ENCODE measurements at places on chromosomes 6 and 20.
A peak's percentile ranks its signal among the peaks of the same experiment; 100 is the strongest.

GRCh38 chr6:156427345-156427744 lies 349.8 kb upstream of the ARID1B start:
- peak; percentile 73 for DNase-seq

DNA sequence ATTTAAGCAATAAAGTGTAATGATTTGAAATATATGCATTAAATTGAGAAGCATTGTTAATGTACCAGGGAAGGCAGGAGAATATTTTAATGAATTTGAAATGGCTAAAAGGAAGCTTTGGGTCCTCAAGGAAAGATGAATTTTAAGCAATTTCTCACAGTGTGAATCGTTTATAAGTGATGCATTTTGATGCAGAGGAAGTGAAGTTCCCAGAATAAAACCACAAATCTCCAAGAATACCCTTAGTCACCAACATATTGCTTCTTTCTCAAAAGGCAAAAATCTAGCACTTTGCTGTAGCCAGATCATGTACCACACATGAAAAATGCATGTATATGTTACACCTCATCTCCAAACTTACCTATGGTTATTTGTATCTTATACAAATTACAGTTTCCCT lies 11.7 kb downstream of the TPD52L1 start:
- no peak for DNase-seq

GRCh38 chr20:37395921-37396415 lies 50.0 kb downstream of the SRC start:
- DNase-seq: no peak

DNA sequence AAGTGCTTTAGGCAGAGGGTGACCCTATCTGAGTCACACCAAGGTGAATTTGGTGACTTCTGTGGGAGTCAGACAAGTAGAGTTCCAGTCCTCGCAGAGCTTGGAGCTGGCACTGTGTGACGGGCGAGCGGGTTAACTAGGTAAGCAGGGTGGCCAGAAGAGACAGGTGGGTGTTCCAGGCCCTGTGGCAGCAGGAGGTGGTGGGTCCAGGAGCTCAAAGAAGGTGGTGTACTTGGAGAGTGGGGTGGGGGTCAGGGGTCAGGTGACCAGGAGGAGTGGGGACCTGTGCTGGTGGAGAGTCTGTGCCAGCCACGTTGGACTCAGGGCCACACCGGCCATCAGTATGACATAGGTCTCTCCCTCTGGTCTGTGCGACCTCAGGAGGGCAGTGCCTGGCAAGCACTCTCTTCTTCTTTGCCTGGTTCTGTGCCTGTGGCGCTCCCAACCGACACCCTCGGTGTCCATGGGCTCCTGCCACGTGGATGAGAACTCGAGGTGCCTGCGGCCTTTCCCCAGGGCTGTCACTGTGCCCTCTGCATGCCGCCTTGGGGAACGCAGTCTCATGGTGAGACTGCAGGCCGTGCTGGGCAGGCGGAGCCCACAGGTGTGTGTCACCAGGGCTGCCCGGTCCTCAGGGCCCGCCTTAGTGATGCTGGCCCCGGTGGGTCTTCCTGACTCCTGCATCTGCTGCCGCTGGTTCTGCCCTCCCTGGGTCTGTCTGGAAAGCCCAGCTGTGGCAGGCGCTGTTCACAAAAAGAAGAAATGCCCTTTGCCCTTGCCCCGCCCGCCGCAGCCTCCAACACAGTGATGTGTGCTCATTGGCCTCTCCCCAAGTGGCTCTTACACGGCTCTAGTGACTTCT lies 1.6 kb downstream of the MRGBP start:
- DNase-seq: no peak

DNA sequence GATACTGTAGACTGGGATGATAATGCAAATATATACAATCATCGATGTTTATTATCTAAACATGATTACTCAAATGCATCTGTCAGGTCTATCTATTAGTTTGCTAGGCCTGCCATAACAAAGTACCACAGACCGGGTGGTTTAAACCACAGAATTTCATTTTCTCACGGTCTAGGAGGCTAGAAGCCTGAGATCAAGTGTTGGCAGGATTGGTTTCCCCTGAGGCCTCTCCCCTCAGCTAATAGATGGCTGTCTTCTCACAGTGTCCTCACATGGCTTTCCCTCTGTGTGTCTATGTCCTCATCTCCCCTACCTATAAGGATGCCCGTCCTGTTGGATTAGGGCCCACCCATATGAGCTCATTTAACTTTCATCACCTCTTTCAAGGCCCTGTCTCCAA lies 512.6 kb upstream of the SLC35B3 start:
- no peak for DNase-seq

DNA sequence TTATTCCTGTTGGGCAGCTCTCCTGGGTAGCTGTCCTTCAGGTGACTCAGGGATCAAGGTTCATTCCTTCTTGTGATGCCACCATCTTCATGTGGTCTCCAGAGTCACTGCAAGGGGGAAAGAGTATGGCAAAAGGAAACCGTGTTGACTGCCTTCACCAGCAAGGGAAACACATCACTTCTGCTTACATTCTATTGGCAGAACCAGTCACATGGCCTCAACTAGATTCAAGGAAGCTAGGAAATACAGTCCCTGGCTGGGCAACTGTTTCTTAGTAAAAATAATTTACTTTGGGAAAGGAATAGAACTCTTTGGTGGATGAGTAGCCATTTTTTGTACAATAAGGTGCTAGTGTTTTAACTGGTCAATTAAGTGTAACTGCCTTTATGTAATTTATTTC lies 5.3 kb downstream of the ANKRD6 start:
- no peak for DNase-seq

- DNase-seq: peak; percentile 55
Observed at GRCh38 chr6:108896111-108896661, 48.0 kb downstream of the ARMC2 start.

- DNase-seq: no peak
Observed at GRCh38 chr20:62356589-62357186, 10.4 kb downstream of the LAMA5 start.

GRCh38 chr20:41221614-41222218 lies 84.4 kb downstream of the PLCG1 start:
- DNase-seq: no peak

- no peak for DNase-seq
Observed at GRCh38 chr20:57649617-57650015, 29.4 kb upstream of the ZBP1 start.

DNA sequence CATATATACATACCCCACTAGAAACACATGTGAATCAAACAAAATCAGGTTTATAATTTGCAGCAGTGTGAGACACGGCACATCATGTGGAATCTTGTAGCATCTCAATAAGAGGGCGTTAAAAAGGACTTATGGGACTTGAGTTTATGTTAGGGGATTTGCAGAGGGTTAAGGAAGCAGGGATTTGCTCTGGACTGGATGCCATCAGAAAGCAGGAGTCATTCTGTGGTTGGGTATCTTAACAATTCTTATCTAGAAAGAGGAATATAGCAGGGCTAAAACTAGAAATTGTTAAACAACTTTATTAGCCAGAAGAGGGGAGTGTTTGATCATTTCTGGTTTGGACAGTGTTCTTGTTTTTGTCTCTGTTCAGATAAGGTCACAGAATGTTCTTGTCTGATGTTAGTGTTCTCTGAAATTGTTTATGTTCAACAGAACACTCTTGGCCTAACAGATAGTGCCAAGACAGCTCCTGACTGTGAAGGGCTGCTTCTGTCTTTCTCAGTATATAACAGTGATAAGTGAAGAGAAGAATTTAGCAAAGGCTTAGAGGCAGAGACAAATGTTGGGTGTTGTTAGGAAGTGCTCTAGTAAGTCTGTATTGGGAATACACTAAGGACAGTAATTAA lies 39.2 kb downstream of the LIN28B start:
- no peak for DNase-seq

GRCh38 chr20:35104685-35105295 lies 12.2 kb upstream of the TRPC4AP start:
- no peak for DNase-seq

DNA sequence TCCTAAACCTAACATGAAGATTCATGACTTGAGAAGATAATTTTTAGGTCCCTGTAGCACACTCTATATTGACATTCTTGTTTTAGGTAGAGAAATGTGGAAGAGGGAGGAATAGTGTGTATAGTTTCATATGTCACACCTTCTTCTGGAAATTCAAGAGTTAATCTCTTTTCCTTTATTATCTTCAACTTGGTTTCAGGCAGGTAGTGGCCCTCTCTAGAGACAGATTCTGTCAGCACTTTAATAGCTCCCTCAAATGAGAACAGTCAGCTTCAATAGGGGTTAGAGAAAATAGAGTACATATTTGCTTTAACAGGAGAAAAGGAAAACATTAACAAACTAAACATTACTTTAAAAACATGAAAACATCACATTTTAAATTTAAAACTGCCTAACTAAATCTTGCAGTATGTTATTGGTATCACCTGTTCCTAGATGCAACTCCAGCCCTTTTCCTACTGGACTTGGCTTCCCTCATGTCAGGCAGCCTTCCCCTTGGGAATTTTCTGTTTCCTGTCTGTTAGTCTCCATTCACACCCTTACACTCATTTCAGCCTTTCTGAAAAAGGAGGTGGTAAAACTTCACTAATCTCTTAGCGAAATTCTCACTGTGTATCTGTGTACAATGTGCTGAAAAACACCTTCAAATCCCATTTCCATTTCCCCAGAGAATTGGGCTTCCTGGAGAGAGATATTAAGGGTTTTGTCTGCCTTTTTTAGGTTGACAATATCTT lies 192.3 kb upstream of the RNF217 start:
- DNase-seq: no peak

GRCh38 chr6:143146186-143146851 lies 85.6 kb downstream of the AIG1 start:
- DNase-seq: no peak

GRCh38 chr20:54497931-54498718 lies 22.7 kb downstream of the DOK5 start:
- DNase-seq: no peak

GRCh38 chr20:61809006-61809770 lies 256.5 kb downstream of the TAF4 start:
- DNase-seq: no peak

GRCh38 chr6:39428152-39428551 lies 105.7 kb upstream of the KCNK16 start:
- DNase-seq: no peak

GRCh38 chr6:166774770-166775169 lies 147.7 kb upstream of the RPS6KA2 start:
- DNase-seq: no peak

DNA sequence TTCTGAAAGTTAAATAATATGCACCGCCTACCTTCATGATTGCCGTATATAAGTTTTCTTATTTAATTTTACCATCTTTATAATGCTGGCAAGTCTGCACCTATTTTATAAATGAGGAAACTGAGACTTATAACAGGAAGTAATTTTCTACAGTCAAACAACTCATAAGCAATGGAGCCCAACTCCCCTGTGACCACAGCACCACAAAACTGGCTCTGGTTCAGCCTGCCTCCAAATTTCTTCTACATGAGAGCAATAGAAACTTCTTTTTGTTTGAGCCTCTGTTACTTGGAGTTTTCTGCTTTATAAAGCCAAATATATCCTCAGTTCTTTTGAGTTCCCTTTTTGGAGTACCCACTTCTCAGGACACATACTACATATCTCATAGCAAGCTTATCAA lies 131.1 kb upstream of the HSF2 start:
- no peak for DNase-seq

DNA sequence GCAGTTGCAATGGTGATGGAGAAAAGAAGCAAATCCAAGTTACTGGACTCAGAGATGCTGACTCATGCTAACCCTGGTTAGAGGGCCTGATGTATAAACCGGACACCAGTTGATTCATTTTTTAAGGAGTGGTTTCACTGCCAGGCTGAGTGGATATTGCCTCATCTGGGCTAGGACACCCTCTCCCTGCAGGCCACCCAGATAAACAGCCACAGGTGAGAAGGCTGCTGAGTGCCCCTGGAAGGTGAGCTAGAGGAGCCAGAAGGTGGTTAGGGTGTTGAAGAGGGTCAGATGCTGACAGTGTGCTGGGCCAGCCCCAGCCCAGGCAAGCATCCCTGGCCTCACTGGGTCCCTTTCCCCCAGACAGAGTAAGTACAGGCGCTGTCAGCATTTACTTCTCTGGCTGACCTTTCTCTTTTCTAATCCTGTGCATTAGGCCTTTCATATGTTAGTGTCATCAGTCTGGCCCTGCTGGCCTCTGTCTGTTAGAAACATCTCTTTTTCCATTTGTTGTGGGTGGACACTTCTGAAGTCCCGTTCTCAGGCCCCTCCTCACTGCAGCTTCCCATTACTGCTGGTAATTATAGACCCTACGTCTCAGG lies 13.5 kb downstream of the EPB41L1 start:
- no peak for DNase-seq

DNA sequence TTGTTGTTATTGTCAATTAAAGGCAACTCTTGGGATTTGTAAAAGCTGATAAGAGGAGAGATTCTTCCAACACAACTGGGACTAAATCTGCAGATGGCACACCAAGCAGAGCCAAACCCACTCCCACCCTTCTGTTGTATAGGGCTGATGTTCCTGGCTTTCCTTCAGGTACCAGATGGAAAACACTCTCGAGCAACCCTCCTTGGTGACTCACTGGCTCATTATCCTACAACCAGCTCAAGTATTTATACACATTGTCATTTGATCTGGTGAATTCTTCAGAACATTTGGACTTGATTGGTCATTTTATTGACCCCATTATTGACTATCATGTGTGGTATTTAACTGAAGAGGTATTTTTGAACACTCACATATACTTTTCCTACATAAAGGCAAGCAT lies 190.3 kb upstream of the PCSK2 start:
- DNase-seq: no peak

- DNase-seq: no peak
Observed at GRCh38 chr6:77740380-77740779, 87.5 kb downstream of the MEI4 start.

DNA sequence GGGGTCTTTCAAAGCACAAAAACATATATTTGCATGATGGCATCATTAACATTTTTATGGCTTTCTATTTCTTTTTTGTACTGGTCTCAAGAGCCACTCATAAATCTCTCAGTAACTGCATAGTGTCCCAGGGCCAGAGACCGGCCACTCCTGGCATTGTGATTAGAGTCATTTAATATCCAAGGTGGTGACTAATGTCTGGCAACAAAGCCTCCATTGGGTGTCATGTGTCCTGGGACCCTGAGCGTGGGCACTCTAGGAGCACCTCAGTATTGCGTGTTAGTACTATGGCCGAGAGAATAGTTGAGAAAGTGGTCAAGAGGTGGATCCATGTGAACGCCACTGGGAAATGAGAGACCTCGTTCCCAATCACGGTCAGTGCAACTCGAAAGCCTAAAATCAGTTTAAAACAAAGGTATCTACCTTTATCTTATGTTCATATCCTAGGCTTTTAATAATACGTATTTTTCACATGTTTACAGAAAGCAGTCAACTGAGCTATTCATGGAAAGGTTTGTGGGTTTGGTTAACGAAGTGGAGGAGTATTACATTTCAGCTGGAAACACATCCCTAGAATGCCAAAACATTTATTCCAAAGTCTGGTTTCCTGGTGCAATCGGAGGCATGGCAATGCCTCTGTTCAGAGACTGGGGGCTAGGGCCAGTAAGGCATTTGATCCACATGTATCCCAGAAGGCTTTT lies 2.7 kb upstream of the ESR1 start:
- no peak for DNase-seq

DNA sequence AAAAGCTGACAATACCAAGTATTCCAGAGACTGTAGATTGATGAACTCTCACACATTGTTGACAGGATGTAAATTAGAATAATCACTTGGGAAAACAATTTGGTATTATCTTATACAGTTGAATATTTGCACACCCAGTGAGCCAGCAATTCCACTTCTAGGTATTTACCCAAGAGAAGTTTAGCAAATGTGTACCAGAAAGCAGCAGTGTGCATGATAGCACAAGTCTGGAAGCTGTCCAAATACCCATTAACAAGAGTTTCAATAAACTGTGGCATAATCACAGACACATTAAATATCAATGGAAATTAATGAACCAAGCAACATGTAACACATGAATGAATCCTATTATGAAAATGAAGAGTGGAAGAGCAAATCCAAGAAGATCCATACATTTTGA lies 233.6 kb downstream of the TPBG start:
- DNase-seq: no peak

All from AG04450 (cell line).